Kidney epithelial cell (primary cell): ENCODE measurements at places on chromosomes 5 and 9. TPM values are rescaled to one million over a fixed set of nuclear protein-coding genes. Genes with fewer than 3 reads are reported as not detected.

GLRA1 gene
- not detected in 2 replicates for total RNA-seq

SPATA31A6 gene
- not detected in 2 replicates for total RNA-seq

PKD2L2 gene
- total RNA-seq = not detected in 2 replicates

SLC6A19 gene
- not detected in 2 replicates for total RNA-seq

SLC1A3 gene
- total RNA-seq = 0.25 and 4.3 TPM in 2 replicates

UGCG gene
- 158 and 172 TPM in 2 replicates for total RNA-seq

RNF44 gene
- 31.2 and 36.6 TPM in 2 replicates for total RNA-seq

C9 gene
- not detected in 2 replicates for total RNA-seq

BNC2 gene
- total RNA-seq = 0.96 and 1.5 TPM in 2 replicates

IL5 gene
- not detected in 2 replicates for total RNA-seq

MYMK gene
- total RNA-seq = not detected in 2 replicates
